Stimulated activated CD8-positive, alpha-beta memory T cell treated with anti-CD3 and anti-CD28 coated beads, Interleukin-2, amount 100 ng/mL, for 48 hours (primary cell): ENCODE measurements at places on chromosomes 3 and 15.

DNA sequence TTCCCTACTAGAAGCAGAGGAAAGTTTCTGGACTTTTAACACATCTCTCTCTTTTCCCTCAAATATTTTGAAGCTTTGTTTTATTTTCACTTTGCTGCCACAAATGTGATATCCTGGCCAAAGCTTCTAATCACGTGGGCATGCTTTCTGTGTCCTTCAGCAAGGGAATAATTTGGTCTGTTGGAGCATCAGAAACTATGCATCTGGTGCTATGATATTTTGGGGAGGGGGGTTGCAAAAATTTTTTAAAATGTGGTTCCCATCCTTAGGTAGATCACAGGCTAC, 254.2 kb downstream of the GAP43 start:
- no peak for DNase-seq

GRCh38 chr3:195153130-195153529, 117.8 kb downstream of the XXYLT1 start:
- DNase-seq: no peak

- DNase-seq: no peak
These were observed 47.4 kb downstream of the ADAMTS7 start for GRCh38 chr15:78763796-78764241.

GRCh38 chr3:32224016-32224516, 14.4 kb upstream of the CMTM8 start:
- no peak for DNase-seq

DNA sequence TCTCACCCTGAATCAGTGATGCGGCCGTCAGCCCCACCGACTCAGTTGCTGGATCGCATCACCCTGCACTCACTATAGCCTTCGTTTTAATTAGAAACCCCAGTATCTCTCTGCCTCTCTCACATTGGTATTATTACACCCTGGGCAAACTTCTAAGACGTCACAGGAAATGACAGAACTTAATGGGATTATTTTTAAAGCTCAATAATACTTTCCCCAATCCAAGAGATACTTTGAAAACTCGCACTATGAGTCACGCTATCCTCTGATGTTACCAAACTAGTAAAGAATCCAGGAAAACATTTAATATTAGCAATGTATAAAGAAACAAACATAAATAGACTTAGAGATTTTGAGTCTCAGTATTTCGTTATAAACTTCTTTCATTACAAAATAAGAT, 36.6 kb downstream of the RUBCN start:
- no peak for DNase-seq

- DNase-seq: peak; percentile 84
These were observed at the start of gene HYPK for GRCh38 chr15:43800286-43801141. Gene HYPK (plus strand): TSS chr15:43800599. CDS start chr15:43800623, 24 bp downstream.

DNA sequence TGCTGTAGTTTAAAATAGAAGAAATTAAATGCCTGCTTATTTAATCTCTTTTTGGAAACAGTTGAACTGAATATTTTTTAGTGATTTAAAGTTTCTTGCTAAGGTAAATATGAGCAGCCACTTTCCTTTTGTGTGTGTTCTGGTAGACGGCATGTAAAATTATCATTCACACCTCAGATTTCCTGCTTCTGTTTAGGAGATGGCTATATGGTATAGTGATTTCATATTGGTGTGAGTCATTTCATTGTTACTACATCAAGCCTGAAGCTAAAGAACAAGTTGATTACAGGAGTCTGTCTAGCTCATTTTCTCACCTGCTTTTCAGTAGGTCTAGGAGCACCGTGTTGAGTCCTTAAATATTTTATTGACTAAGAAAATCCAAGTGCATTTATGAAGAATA, 2.2 kb downstream of the LRCH3 start:
- DNase-seq: no peak

- DNase-seq: no peak
These were observed 48.4 kb downstream of the SLC2A2 start for GRCh38 chr3:170977949-170978745.

- no peak for DNase-seq
These were observed 693.1 kb upstream of the NECTIN3 start for GRCh38 chr3:110378481-110378880.

- no peak for DNase-seq
These were observed 49.6 kb downstream of the TRAK1 start for GRCh38 chr3:42140665-42141203.

- no peak for DNase-seq
These were observed 193.7 kb upstream of the MME start for GRCh38 chr3:154886437-154886836.

- DNase-seq: no peak
These were observed 12.1 kb downstream of the CHSY1 start for GRCh38 chr15:101239724-101240136.

- DNase-seq: peak; percentile 33
These were observed 332.1 kb downstream of the ARRDC4 start for GRCh38 chr15:98292442-98293240.

GRCh38 chr3:62586356-62586755, 213.0 kb upstream of the FEZF2 start:
- DNase-seq: no peak

GRCh38 chr3:127228866-127229265, 35.9 kb downstream of the PRR23E start:
- DNase-seq: no peak

GRCh38 chr3:66454464-66454859, 46.4 kb downstream of the LRIG1 start:
- no peak for DNase-seq
